Activated CD8-positive, alpha-beta T cell treated with anti-CD3 and anti-CD28 coated beads, Interleukin-2, amount 10 ng/mL, durations not matched to agents 7 days and 5 days (primary cell): ENCODE measurements at places on chromosomes 5 and 9. TPM values are rescaled to one million over a fixed set of nuclear protein-coding genes. Genes with fewer than 3 reads are reported as not detected.

DNA sequence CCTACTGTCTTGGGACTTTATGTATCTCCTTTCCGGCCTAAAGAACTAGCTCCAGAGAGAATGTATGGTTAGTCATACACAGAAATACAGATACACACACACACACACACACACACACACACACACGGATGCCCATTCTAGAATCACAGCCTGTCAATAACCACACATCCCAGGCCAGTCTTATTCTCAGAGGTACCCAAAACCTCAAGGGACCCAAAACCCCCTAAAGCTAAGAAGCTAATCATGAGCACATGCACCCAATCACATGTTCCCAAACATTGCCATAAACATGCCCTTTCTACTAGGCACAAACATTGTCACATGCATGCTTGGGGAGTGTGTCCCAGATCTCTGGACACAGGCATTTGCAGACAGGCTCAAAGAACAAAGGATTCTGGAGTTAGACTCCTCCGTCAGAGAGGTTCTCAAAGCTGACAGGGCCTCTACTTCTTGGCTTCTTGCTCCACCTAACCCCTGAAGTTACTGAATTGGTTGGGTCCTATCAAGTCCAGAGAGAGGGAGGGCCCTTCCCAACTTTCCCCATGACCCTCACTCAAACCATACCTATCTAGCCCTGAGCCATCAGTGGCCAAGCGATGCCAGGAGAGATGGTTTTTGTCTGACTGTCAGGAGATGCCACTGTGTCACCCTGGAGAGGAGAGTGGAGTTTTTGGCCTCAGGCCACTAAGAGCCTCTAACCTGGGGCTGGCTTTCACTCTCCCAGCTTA lies 78.7 kb downstream of the NRG2 start:
- DNase-seq, result no peak

DNA sequence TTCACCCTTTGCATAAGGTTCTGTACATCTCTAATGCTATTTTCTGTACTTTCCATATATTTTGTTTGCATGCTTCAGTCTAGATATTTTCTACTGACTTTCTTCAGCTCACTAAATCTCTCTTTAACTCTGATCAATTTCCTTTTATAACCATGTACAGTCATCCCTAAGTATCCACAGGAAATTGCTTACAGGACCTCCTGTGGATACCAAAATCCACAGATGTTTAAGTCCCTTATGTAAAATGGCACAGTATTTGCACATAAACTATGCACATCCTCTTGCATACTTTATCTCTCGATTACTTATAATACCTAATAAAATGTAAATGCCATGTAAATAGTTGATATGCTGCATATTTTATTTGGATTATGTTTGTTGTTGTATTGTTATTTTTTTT lies 442.1 kb downstream of the TLE4 start:
- DNase-seq, result no peak

- DNase-seq, result no peak
Observed at GRCh38 chr9:93859431-93860215, 95.5 kb downstream of the BARX1 start.

GRCh38 chr5:141841378-141842180 lies 36.6 kb downstream of the PCDH1 start:
- no peak for DNase-seq

DNA sequence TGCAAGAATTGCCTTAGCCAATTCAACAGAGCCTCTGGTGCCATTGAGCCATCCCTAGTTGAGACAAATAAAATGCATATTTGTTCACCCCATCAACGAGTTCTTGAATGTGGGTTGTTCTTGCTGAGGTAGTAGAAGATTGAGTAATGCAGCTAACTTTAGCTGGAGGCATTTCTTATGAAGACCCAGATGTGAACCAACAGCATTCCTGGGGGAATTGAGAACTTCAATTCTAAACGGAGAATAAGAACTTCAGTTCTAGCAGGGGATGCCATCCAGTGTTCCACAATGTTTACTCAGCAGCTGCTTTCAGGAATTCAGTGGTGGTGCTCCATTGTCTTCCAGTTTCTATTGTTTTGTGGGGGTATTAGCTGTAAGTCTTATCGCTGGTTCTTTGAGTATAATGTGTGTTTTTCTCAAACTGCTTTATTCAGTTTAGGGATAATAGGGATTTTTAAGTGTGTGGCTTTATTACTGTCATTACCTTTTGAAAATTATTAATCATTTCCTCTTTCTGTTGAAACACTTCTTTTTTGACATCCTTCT lies 1968.2 kb upstream of the NUDT12 start:
- DNase-seq, result no peak

DNA sequence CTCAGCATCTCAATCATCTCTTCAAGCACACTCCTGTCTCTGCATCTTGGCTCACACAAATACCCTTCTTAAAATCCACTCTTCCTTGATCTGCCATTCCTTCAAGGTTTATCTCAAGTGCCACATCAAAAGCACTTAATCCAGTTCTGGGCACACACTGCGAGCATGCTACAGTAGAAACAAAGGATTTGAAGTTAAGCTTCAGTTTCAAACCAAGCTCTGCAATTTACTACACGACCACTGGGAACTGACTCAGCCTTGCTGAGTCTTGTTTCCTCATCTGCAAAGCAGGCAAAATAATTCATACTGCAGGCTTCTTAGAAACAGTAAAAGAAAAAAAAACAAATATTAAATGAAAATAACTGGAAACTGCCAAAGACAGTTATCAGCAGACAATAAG lies 50.5 kb upstream of the CTNNAL1 start:
- no peak for DNase-seq

GRCh38 chr5:144566747-144567420 lies 396.2 kb downstream of the KCTD16 start:
- no peak for DNase-seq

DNA sequence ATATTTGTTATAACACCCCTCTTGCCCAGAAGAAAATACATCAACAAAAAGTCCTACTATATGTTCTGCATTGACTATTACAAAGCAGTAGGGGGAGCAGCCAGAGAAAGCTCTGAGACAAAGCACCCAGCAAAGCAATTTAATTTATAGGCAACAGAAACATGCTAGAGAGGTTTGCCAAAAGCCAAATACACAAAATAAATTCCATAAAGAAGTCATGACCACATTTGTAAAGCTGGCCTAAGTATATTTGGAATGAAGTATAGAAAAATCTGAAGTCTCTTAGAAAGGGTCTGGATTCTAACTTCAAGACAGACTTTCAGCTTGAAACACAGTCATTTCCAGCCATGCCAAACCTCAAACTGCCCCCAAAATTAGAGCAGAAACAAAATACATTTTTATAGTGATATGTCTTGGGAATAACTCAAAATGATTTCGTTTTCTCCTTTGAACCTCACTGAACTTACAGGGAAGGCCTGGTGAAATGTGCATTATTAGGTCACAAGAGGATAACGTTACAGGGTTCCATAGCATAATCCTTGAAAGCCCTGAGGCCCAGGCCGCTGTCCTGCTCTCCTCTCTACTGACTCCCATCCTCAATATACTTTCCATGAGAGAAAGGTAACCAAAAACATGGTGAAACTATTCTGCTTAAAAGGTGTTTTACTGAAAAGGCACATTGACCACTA lies 451.8 kb downstream of the RAB3C start:
- peak; percentile 52 for DNase-seq

DNA sequence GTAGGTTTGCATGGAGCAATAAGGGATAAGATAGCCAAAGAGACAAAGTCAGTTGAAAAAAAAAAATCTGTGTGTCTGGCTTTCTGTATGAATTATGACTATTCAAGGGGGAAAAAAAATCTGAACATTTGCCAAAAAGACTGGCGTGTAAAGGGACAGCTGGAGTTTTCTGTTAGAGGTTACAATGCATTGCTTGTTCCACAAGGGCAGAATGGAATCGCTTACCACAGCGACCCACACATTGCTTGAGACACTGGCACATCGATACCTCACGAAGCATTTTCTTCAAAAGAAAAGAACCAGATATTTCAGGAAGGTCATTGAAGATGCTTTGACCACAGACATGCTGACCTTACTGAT lies 327.8 kb downstream of the TMEM167A start:
- no peak for DNase-seq

GRCh38 chr5:122607818-122608217 lies 167.1 kb upstream of the SNX2 start:
- no peak for DNase-seq

GRCh38 chr9:132249690-132250089 lies 87.8 kb downstream of the NTNG2 start:
- no peak for DNase-seq

TLX3 gene
- total RNA-seq, result not detected

CHD1 gene
- 46.0 TPM for total RNA-seq
